Stromal cell of bone marrow (primary cell): ENCODE measurements at places on chromosomes 1 and 21.

GRCh38 chr1:46401964-46402626, 8.0 kb downstream of the FAAH start:
- peak; percentile 90 for DNase-seq

DNA sequence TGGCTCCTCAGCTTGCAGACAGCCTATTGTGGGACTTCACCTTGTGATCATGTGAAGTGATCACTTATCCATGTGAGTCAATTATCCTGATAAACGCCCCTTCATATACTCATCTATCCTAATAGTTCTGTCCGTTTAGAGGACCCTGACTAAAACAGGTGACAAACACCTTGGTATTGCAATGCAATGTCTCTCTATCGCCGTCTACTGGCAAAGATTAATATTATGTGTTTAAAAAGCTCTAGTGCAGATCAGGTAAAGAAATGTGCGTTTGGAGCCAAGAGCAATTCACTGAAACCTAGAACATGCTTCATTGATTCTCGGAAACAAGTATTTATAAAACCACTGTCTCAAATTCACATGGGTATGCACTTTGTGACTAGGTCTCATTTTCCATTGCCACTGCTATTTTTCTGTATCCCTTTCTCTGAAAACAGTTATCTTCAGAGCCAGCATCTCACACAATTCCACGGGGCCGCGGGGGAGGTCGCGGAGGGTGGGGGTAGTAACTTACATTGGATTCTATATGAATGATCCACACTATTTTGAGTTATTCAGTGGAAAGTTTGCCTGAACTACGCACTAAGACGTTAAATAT, 554.6 kb upstream of the NCAM2 start:
- no peak for DNase-seq

- DNase-seq: no peak
These were observed 224.7 kb upstream of the KIAA0040 start for GRCh38 chr1:175417316-175417715.

- DNase-seq: no peak
These were observed 73.5 kb downstream of the RRAGC start for GRCh38 chr1:38786040-38786436.

GRCh38 chr1:57252597-57253294, 171.1 kb downstream of the DAB1 start:
- no peak for DNase-seq

- no peak for DNase-seq
These were observed 143.5 kb downstream of the AKT3 start for GRCh38 chr1:243706563-243706962.

GRCh38 chr1:192580351-192580962, 4.9 kb downstream of the RGS1 start:
- peak; percentile 66 for DNase-seq

DNA sequence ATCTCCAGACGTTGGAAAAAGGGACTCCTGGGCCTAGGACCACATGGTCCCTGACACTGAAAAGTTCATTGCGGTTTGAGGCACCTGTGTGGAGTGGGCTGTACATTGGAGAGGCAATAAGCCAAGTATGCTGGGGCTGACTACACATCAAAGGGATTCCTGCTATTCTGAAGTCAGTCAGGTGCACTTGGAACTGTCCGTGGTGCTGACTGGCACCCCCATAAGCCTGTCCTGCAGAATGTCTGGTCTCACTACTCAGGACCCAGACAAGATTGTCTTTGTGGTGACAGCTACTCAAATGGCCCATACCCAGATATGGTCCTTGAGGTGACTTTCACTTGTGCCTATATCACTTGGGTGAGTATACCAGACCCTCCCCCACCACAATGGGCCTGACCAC, 150.6 kb downstream of the RWDD3 start:
- no peak for DNase-seq

DNA sequence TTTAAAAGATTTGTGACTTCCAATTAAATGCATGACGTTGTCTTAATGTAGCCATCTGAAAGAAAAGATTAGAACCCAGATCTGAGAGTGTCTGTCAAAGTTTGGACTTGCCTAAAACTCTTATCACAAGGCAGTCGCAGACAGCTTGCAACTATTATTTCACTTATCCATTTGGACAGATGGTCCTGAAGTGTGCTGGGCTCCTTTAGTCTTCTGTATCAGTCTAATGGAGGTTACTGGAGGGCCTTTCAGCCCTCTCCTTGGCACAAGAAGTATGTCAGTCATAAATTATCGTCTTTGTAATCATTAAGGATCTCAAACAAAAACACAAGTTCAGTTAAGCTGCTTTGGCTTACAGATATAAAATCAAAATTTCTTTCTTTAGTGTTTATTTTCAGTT, 15.5 kb downstream of the PROX1 start:
- DNase-seq: no peak

- DNase-seq: peak; percentile 44
These were observed 896 bp upstream of the DUSP10 start for GRCh38 chr1:221742555-221743415.

- peak; percentile 81 for DNase-seq
These were observed 19.2 kb downstream of the LAMC2 start for GRCh38 chr1:183205196-183205781.

- DNase-seq: peak; percentile 7
These were observed 2.9 kb downstream of the C1QA start for GRCh38 chr1:22639286-22639685.
